IPS DF 6.9 (cell line): ENCODE measurements at places on chromosomes 3 and 15.

GRCh38 chr3:9064251-9064650 is 101.0 kb upstream of the RAD18 start:
- no peak for DNase-seq

DNA sequence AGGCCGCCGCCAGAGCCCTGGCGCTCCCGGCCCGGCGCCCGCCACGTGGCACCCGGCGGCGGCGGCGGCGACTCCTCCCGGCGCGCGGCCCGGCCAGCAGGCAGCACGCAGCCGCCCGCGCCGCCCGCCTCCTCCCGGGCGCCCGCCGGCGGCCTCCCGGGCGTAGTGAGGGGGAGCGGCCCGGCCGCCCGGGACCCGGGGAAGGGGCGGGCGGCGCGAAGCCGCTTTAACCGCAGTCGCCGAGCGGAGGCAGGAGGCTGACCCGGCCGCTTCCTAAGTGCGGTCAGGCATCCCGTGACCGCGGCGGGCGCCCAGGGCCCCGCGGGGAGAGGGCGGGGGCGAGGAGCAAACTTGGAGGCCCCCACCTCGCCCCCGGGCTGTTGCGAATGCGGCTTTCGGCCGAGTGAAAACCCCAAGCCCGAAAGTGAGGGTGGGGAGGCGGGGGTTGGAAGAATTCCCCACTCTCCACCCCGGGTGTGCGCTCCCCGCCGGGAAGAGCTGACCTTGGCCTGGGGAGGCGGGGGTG is 1.7 kb upstream of the HES1 start:
- no peak for DNase-seq

- no peak for DNase-seq
These were observed 3.5 kb downstream of the PLA1A start for GRCh38 chr3:119601154-119601553.

- peak; percentile 47 for DNase-seq
These were observed 57.5 kb upstream of the LMCD1 start for GRCh38 chr3:8443829-8444791.

DNA sequence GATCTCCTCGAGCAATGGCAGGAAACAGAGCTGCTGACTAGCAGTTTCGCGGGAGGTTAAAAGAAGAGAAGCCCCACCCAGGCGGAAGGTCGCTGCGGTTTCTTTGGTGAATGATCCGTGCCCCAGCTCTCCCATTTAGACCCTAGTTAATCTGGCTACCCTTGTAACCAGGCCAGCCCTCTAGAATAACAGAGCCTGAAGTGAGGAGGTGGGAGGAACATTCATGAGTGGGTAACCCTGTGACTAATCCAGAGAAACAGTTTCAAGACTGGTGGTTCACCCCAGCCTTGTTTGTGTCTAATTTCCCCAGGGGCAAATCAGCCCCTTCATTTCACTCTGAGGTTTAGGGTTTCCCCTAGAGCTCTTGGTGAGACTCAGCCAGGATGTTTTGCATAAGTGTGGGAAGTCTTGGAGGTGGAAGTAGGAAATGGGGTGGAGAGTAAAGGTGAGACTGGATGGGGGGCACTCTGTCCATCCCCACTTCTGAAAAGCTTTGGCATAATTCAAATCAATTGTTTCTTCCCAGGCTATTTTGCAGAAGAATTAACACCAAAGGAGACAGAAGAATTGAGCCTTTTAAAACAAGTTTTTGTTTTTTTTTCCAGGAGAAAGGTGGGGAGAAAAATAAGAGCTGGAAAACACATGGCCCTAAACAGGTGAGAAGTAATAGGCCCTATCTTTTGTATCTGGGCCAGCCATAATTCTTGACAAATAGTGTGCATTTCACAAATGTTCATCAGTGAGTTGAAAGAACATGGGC is 303.1 kb downstream of the RPLP1 start:
- DNase-seq: no peak

DNA sequence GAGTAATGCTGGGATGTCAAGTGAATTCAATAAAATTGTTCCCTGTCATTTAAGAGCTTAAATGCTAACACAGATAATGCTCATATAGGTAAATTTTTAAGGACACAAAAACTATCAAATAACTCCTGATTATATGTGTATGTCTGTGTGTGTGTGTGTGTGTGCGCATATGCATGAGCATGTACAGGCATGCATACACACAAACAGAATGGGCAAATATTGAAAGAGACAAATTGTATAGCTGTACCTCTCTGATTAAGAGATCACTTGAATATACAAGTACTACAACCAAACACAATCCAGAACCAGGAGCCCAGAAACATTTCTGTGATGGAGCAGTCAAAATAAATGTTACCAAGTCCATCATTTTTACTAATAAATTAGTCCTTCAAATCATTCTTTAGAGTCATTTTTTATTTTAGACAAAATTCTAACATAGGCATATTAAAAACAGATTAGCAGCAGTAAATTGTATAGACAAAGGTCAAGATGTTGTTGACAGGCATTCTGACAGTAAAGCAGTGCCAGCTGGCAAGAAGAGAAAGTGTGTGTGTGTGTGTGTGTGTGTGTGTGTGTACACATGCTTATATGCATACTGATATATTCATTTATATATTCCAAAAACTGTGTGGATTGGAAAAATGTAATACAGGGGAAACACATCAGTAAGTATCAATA is 145.3 kb downstream of the CD47 start:
- DNase-seq: no peak

DNA sequence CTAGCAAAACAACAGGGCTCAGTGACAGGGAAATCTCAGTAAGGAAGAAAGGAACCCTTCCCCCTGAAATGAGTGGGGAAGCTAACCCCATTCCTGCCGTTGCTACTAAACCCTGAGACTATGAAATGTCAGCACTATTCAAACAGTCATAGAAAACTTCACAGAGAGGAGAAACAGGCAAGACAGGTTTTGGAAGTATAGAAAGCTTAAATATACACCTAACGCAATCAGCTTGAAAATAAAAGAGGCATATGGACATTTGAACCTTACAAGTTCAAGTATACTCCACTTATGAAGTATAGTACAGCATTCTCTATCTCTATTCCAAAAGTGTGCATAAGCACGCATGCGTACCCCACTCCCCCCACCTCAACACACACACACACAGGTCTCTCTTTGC is 17.6 kb upstream of the FRMD4B start:
- no peak for DNase-seq

DNA sequence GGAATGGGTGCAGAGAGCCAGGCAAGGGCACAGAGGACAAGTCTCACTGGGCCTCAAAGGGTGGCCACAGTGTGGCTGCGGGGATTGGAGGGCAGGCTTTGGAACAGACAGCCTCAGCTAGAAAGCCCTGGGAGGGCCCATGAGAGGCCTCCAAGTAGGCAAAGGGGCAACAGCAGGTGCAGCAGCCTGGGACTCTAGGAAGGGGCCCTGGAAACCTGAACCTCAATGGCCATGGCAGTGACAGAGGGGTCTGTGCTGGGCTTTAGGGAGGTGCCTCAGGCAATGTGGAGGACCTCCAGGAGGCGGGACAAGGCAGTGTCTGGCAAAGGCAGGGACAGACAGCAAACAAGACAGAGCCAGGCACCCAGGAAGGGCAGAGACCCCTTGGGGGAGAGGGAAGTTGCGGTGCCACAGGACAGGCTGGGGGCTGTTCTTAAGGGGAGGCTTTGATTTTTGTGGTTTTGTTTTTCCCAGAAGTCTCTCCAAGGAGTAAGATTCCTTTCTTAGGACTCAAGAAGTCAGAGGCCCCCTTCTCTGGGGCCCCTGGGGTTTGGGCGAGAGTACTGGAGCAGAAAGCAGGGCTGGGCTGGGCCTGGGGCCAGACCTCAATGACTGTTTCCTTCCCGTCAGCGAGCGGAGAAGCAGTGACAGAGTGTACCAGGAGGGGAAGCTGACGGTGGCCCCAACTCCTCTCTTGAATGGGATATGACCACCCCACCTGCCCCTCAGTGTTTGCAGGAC is 9.7 kb downstream of the STOML1 start:
- no peak for DNase-seq

GRCh38 chr3:100117093-100117492 is 2.8 kb upstream of the FILIP1L start:
- no peak for DNase-seq

DNA sequence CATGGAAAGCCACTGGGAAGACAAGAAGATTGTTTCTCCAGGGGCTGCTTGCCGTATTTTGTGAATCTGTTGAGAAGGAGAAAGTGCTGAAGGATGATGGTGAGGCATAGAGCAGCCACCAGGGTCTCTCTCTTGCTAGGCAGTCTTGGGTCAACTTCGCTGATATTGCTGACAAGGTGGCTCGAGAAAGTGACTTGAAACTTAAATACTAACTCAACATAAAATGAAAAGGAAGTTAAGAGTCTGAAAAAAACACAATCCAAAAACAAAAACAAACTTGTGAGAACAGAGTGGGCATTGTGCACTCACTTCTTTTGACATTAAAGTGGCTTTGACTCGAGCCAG is 90.1 kb downstream of the CHST2 start:
- DNase-seq: no peak

DNA sequence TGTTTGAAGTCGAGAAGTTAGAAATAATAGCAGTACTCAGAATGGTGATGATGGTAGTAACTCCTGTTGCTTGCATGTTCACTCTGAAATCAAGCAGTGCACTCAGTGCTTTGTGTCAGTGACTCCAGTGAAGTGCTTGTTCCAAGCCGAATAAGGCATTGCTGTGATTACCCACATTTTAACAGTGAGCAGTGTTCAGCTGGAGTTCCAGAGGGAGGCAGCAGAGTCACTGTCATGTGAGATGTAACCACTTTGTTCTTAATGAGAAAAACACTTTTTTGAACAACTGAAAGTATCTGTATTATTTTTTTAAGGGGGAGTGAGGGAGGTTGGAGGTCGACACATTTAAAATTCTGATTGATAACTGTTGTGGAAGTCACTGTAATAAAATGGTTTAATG is 3.7 kb downstream of the MDFIC2 start:
- peak; percentile 25 for DNase-seq

- no peak for DNase-seq
These were observed 134.7 kb upstream of the TSC22D2 start for GRCh38 chr3:150273396-150273795.

DNA sequence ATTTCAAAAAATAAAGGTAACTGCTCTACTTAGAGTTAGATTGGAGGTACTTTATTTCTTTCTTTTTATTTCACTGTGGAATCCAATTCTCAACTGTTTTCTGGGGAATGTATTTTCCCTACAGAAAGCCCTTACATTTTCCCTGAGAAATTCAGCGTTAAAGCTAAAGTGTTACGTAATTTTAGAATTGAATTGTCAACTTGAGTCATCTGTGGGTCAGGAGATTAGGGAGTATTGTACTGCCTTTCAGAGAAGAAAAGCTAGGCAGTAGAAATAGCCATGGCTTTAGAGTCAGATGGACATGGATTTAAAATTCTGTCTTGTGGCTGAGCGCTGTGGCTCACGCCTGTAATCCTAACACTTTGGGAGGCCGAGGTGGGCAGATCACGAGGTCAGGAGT is 728.6 kb downstream of the ROBO1 start:
- no peak for DNase-seq

- no peak for DNase-seq
These were observed 48.2 kb downstream of the SPATA12 start for GRCh38 chr3:57108684-57109083.

DNA sequence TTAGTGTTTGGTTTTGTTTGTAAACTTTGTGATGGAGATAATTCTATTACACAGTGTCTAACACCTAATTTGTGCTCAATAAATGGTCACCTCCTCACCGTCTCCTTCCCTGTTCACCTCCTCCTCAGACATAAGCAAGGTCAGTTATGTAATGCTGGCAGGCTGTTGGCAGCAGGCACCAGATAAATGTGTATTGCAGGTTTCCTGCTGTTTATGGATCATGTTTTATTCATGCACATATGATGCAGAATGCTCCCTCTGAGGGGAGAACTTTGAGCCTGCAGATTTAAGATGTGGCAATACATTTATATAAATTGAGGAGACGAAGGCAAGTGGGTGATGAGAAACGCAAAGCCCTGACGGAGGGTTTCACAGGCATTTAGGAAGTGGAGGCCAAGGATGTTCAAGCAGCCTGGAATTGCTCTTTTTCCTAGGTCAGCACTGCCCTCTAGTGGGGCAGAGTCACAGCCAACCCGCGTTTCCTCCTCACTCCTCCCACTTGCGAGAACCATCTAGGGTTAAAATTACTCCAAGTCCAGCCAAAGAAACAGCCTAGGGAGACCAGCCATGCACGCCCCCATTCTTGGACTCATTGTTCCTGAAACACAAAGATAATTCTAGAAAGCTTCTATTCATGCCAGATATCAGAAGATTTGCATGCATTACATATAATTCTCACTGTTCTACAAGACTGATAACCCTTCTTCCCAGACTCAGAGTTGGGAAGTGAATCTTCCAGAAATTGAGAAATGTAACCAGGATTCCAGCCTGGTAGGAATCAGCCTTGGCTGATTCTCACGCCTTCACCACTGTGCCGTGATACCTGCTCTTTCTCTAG is 228.7 kb downstream of the SLCO3A1 start:
- peak; percentile 74 for DNase-seq

DNA sequence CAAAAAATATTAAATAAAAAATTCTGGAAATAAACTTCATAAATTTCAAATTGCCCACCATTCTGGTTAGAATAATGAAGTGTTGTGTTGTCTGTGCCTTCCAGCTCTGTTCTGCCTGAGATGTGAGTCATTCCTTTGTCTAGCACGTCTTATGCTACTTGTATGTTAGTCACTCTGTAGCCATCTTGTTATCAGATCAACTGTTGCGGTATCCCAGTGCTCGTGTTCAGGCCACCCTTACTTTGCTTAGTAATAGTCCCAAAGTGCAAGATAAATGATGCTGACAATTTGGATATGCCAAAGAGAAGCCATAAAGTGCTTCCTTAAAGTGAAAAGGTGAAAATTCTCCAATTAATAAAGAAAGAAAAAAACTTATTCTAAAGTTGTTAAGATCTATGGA is 527.5 kb downstream of the NAALADL2 start:
- DNase-seq: no peak

- DNase-seq: no peak
These were observed 23.5 kb downstream of the MAGEF1 start for GRCh38 chr3:184688251-184688881.
